ENCODE measurements at places on chromosomes 7 and 10. TPM values are rescaled to one million over a fixed set of nuclear protein-coding genes. Genes with fewer than 3 reads are reported as not detected.

- peak; percentile 31 for DNase-seq
Measured at GRCh38 chr7:50982626-50983025, 199.9 kb upstream of the GRB10 start.

DNA sequence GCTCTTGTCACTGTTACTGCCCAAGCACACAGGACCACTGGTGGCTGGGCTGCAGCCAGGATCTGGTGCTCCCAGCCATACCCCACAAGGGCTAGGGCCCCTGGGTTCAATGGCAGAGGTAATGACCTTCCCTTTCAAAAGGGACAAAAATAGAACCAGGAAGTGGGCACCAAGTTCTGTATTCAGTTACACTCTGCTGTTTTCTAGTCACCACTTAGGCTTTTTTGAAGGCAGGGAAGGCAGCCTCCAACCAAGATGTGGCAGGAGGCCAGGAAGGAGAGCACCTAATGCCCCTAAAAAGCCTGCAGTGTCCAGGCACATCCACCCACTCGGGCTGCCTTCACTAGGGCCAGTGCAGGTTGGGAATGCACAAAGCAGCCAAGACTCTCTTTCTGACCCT lies 47.8 kb downstream of the NOD1 start:
- no peak for DNase-seq

The MUC3A gene
- 25.1 TPM for total RNA-seq

GRCh38 chr7:129827467-129827990 lies 125.2 kb downstream of the UBE2H start:
- no peak for DNase-seq

- DNase-seq: peak; percentile 25
Measured at GRCh38 chr7:299169-299568, 9.2 kb downstream of the FOXL3 start.

GRCh38 chr10:11512596-11512995 lies 98.9 kb downstream of the USP6NL start:
- no peak for DNase-seq

The ADAM8 gene
- 16.8 TPM for total RNA-seq

The AGK gene
- total RNA-seq: 32.8 TPM

The GPR146 gene
- 1.8 TPM for total RNA-seq

The GIMAP6 gene
- total RNA-seq: not detected

- DNase-seq: no peak
Measured at GRCh38 chr7:92205987-92206386, 27.0 kb upstream of the LRRD1 start.

DNA sequence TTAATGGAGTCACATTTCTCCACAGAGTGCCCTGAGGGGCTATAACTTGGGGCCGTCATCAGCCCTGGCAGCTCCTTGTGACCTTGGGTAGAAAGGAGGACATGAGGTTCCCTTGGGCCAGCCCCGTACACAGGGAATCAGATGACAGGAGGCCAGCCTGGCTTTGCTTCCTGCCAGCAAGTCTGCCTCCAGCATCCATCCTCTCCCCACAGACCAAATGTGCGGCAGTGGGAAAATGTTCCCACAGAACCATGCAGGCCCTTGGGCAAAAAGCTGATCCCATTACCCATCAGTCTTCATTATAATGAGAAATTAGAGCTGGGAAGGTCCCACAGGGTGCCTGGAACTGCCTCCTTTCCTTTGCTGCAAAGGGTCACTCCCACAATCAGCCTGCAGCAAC lies 908.3 kb downstream of the GRID1 start:
- no peak for DNase-seq

The BAIAP2L1 gene
- 66.9 TPM for total RNA-seq

The SPDYE9 gene
- total RNA-seq: not detected

The CDC14C gene
- total RNA-seq: not detected

DNA sequence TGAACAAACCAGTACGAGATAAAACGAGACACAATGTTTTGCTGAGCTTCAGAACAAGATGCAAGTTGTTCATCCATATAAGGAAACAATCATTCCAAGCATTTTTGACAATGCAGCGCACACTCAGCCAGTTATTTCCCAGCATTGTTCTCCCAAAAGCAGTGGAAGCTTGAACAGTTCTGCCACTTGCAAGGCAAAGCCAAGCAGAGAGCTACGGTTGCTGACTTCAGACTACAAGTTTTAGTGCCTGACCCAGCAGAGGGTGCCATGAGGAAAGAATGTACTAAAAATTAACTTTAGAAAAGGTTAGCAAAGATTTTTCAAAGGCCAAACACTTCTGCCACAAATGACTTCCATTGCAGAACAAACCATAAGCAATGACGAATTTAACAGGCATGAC lies 152.5 kb downstream of the SLC25A13 start:
- peak; percentile 53 for DNase-seq

DNA sequence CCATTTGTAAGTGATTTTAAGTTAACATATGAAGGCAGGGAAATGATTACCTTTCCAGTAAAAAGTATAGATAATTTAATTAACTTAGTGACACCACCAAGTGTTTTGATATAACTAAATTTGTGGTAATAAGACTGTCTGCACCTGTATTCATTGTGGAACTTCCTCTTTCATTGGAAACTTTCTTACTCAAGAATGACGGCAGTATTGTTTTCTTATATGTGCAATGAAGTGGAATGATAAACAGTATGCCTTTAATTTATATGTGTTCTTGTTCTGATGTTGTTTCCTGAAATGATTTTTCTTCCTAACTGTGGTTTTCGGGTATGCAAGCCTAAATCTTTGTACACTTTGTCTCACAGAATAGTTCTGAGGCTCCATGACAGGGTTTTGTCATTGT lies 46.4 kb downstream of the CASD1 start:
- DNase-seq: no peak

DNA sequence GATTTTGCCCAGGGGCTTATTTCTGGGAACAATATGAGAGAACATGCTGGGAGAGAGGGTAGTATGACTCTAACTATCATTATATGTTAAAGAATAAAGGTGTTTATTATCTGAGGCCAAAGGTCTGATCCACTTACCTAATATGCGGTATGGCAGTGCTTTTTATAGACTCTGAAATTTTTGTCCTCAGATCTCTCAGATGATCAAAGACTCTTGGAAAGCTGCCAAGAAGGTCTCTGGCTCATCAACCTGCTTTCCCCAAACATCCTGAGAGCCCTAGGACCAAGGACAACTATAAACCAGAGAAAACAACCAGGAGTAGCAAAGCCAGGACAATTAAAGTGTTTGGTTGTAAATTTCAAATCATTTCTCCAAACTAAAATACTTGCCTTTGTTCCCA lies 255.7 kb upstream of the LRRN3 start:
- DNase-seq: no peak

The TUBAL3 gene
- total RNA-seq: 0.39 TPM

The C10orf62 gene
- not detected for total RNA-seq

DNA sequence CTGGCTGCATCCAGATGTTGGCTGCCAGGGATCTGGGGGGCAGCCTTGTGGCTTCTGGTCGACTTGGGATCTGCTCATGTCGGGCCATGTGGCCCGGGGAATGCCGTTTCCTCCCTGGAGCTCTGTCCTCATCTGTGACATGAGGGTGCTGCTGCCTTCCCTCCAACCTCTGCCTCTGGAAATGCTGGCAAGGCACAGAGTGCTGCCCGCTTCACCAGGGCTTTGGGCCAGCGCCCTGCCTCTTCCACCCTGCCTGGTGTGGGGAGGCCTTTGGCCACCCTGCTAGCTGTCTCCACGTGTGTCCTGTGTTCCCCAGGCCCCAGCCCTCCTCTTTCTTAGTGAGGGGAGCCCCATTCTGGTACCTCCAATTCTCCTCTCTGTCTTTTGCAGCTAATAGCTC lies 5.8 kb upstream of the SMARCD3 start:
- DNase-seq: no peak

The RET gene
- not detected for total RNA-seq
